ENCODE measurements at places on chromosomes 3 and 15.

- DNase-seq = no peak
These were observed 13.7 kb downstream of the SHF start for GRCh38 chr15:45174069-45174468.

DNA sequence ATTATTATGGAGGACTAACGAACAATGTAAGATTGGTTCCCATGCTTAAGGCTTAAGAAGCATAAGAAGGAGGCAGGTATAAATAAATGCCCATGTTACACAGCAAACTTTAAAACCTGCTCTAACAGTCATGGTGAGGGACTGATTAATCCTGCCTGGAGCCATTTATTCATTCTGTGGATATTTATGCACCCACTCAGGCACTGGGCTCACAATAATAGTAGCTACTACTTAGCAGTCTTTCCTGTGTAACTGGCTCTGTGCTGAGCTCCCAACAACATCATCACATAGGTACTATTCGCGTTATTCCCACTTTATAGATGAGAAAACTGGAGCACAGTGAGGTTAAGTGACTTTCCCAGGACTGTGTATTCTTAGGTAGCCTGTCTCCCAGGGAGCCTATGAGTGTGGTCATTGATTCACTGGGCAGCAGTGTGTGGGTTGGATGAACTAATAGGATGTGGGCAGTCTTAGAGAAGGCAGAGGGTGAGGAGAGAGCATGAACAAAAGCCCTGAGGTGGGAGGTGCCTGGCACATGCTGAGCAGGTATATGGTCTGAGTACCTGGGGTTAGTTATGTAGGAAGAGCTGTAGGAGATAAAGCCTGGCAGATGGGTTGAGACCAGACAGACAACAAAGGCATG lies 44.1 kb upstream of the UMPS start:
- DNase-seq = no peak

DNA sequence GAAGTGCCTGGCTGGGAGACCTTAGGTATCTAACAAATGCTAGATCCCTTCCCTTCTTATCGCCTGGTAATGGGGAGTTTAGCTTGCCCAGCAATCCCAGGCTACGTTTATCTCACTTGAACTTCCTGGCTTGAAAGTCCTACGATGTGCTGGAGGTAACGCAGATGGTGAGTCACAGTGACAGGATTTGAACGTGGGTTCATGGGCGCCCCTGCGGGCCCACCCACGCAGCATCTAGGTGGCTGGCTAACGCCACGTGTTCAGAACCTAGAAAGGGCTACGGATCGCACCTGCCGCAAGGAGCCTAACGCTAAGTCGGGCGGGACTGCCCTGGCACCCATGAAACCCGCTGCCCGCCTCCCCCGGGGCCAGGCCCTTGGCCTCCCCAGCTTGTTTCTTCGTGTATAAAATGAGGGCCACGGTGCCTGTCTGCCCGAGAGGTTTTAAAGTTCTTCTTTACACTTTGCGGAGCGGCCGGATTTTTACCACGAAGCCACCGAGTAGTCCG lies 600 bp upstream of the USP3 start:
- DNase-seq = peak; percentile 88

GRCh38 chr15:68789091-68789490 lies 31.6 kb downstream of the ANP32A start:
- no peak for DNase-seq

DNA sequence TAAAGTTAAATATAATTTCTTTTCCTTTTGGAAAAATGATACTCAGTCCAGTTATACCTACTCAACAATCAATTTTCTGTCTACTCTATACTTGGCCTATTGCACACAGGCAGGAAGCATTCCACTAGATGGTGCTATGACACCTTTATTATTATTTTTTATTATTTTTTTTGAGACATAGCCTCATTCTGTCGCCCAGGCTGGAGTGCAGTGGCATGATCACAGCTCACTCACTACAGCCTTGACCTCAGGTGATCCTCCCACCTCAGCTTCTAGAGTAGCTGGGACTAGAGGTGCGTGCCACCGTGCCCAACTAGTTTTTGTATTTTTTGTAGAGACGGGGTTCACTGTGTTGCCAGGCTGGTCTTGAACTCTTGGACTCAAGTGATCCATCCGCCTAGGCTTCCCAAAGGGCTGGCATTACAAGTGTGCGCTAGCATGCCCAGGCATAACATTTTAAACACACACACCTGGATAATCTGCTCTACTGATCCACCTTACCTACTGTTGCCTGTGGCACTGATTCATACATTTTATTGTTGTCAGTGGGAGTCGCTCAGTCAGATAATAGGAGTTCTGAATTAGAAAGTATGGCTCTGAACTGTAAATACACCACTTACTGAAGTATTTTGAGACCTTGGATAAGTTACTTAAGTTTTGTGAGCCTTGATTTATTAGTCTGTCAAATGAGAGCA lies 56.2 kb downstream of the EIF3J start:
- DNase-seq = no peak

GRCh38 chr15:25469377-25469776 lies 30.6 kb upstream of the UBE3A start:
- DNase-seq = no peak

DNA sequence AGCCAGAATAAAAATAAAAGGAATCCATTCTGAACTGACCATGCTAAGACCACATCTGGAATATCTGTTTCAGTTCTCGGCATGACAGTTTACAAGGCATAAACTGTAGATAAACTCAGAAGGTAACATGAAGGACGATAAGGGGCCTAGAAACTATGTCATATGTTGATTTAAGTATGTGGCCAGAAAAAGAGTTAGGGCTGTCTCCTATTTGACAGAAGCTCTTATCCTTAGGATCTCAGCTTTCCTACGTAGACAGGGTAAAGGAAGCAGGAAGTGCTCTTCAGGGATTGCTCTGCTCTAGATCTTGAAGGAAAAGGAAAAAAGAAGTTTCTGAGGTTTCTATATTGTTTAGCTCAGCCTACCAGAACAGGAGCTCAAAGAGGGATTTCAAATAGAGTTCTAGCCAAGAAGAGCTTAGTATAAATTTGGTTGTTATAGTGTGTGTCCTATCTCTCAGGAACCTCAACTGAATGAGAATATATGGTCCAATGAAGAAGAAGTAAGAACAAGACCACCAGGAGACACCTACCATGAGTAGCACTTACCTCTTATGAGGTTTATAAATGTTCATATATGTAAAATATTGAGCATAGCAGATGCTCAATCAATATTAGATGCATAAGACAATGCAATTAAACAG lies 59.2 kb downstream of the TP53BP1 start:
- no peak for DNase-seq

- DNase-seq = no peak
These were observed 36.1 kb downstream of the PTH1R start for GRCh38 chr3:46913644-46914043.

- no peak for DNase-seq
These were observed 54.1 kb upstream of the ATP2C1 start for GRCh38 chr3:130839813-130840212.

DNA sequence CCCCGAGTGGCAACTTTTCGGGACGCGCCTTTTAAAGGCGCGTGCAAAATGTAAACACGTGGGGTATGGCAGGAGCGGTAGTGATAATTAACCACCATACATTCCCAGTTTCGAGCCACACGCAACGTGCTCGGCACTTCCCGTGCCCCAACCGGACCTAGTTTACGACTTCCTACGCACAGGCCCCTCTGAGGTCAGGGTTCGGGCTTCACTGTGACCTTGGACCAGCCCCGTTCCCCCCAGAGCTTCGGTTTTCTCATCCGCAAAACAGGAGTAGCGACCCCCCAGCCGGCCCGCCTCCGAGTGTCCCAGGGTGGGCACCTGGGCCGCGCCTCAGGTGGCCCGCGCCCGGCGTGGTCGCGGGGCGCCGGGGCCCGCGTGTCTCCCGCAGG lies 451 bp downstream of the CHCHD4 start:
- DNase-seq = peak; percentile 75

DNA sequence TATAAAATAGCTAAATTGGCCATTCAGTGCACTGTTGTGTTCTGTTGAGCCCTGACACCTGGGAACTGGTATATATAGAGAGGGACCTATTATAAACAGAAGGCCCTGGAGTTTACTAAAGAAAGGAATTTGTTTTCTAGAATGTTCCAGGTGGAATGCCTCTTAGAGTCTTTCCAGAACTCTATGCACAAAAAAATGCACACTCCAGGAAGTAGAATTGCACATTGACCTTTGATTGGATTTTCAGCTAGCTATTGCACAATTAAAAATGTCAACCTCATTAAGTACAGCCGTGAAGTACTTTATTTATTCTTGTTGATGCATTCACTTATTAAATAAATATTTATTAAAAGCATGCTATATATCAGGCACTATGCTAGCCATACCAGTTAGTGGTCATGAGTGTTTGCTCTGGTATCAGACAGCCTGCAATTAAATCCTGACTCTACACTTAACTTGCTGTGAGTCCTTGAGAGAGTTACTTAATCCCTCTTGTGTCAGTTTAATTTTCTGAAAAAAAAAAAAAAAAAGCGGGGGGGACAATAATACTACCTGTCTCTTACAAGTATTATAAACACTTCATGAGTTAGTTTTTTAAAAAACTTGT lies 40.8 kb downstream of the NDUFB4 start:
- no peak for DNase-seq

GRCh38 chr3:175743733-175744400 lies 884.7 kb downstream of the NAALADL2 start:
- DNase-seq = no peak

DNA sequence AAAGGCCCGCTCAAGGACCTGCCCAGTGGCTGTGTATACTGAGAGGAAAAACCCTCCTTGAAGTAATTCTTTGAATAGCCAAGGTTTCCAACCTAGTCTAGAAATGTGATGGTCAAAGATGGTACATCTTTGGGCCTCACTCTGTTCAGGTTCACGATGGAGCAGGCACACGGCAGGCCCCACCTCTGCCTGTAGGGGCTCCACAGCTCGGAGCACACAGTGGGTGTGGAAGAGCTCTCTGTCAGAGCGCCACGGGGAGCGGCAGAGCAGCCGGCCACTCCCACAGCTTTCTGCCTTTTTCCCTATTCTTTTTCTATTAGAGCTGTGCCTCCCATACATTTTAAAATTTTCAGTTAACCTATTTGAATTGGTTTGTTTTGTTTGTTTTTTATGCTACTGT lies 89.5 kb downstream of the CTNNB1 start:
- no peak for DNase-seq

- DNase-seq = no peak
These were observed 496.0 kb upstream of the THBS1 start for GRCh38 chr15:39084674-39085530.
